ENCODE measurements at places on chromosomes 7 and 10. TPM values are rescaled to one million over a fixed set of nuclear protein-coding genes. Genes with fewer than 3 reads are reported as not detected.

ZSCAN25 gene
- 10.9 TPM for total RNA-seq

ANKRD30A gene
- total RNA-seq: not detected

NCF1 gene
- total RNA-seq: 1.8 TPM

AEBP1 gene
- total RNA-seq: 783 TPM

ARHGAP22 gene
- 13.4 TPM for total RNA-seq

MBLAC1 gene
- total RNA-seq: 1.6 TPM

SNX10 gene
- total RNA-seq: 4.0 TPM

PAPOLB gene
- total RNA-seq: 0.19 TPM

DRGX gene
- not detected for total RNA-seq

FAM237B gene
- total RNA-seq: not detected
